ENCODE measurements at places on chromosomes 16 and 17.

GRCh38 chr16:24518498-24518897 lies 20.9 kb upstream of the RBBP6 start:
- DNase-seq: no peak

DNA sequence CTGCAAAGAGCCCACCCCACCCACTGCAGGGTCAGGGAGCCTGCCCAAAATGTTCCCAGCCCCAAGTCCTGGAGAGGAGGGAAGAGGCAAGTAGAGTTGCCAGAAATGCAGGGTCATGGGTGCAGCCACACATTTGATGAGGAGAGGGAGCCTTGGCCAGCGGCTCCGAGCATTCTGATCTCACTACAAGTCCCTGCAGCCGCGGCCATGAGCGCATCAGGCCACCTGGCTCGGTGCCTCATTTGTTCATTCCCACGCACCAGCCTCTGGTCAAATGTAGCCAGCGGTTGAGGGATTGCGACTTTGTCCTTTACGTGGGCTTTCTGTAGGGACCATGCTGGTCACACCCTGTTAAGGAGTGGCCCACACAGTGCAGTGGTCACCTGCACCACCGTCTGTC lies 48.7 kb downstream of the PGS1 start:
- DNase-seq: no peak

GRCh38 chr17:81206657-81207056 lies 16.1 kb downstream of the CEP131 start:
- DNase-seq: no peak

DNA sequence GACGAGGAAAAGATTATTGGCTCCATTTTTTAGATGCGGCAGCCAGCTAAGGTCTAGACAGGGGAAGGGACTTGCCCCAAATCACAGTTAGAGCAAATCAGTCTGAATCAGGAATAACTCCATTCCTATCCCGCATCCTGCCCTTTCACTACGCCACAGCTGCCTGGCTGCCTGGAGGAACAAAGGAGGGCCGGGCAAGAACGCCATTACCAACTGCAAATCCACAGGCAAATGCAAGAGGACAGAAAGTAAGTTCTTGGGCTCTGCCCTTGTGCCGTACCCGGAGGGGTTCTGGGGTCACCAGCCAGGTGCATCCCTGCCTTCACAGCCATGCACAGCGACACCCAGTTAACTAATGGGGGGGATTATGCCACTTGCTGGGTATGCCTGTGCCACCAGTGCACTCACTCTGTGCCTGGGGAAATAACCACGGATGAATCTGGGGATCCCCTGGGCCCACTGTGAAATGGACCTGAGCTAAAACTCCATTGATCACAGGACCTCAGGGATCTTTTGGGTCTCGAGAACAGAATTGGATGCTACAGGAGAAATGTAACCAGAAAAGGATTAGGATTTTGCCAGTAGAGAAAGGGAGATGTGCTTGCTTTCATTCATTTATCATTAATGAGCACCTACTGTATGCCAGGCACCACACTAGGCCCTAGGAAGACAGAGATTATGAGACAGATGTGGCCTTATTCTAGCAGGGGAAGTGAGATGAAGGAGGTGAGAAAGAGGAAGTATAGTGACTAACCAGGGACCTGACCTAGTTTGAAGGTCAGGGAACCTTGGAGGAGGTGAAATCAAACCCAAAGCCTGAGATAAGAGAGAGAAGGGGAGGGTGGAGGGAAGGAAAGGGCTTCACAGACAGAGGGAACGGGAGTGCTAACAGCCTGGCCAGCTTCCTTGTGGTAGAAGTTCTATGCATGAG lies 17.7 kb downstream of the BCL7C start:
- no peak for DNase-seq

GRCh38 chr17:9109933-9110332 lies 88.6 kb downstream of the NTN1 start:
- no peak for DNase-seq

GRCh38 chr17:77437017-77437416 lies 296.2 kb downstream of the SEC14L1 start:
- peak; percentile 88 for DNase-seq

GRCh38 chr17:42472709-42473521 lies 14.2 kb downstream of the ATP6V0A1 start:
- no peak for DNase-seq

All from HL-60 (cell line).